GM03348 (cell line): ENCODE measurements at places on chromosomes 2 and 18.

- DNase-seq, result no peak
Measured at GRCh38 chr2:238161291-238162051, 2.7 kb downstream of the ERFE start.

DNA sequence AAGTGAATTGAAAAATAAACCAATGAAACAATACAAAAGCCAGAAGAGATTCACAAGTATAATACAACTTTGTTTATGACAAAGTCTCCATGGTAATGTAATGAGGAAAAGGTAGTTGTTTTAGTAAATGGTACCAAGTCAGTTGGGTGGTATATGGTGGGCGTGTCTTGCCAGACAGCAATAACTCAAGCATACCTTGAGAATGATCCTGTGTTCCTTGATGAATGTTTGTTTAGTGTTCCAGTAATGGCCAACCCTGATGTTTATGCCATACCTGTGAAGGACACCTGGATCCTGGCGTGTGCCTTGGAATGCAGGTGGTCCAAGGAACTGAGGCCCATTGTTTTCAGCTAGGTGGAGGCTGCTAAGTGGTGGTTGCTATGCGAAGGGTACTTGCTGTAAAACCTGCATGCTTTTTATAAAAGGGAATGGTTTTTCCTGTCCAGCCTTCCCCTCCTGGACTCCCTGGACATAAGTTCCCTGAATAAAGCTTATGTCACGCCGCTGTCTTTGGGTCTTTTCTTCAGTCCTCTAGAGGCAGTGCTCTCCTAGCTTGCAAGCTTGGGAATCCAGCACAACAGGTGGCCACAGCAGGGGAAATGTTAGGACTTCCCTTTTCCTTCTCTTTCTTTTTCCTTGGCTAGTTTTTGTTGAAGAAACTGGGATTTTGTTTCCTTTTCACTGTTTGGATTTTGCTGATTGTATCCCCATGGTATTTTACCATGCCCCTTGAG, 54.7 kb downstream of the MTA3 start:
- DNase-seq, result no peak

DNA sequence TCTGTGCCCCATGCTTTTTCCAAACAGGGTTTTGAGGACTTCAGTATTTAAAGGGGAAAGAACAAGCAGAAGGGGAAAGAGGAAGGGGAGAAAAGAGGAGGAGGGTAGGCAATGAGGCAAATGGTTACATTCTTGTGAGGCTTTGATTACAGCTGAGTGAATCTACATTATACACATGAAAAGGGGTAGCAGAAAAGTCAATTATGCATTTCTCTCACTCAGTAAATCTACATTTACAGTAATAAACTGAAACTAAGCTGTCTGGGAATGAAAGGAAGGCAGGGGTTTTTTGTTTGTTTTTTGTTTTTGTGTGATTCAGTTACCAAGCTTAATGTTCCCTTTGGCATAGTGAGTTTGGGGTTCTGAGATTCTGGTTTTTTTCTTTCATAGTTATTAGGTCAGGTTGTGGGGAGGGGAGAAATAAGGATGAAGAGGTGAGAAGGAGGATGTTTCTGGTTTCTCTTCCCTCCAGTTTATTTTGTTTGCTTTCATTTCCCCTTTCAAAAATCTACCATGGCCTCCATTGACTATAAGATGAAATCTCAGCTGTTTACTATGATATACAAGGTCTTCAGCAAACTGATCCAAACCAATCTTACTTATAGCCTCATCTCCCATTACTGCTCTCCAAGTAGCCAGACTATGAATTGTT, 18.7 kb downstream of the C18orf63 start:
- DNase-seq, result no peak

- DNase-seq, result no peak
Measured at GRCh38 chr2:78546843-78547242, 478.7 kb upstream of the REG3G start.

- DNase-seq, result no peak
Measured at GRCh38 chr2:100673691-100674485, 111.1 kb downstream of the PDCL3 start.

- DNase-seq, result no peak
Measured at GRCh38 chr2:46095830-46096229, 201.4 kb upstream of the EPAS1 start.

GRCh38 chr18:9494778-9495331, 19.5 kb downstream of the RALBP1 start:
- no peak for DNase-seq

DNA sequence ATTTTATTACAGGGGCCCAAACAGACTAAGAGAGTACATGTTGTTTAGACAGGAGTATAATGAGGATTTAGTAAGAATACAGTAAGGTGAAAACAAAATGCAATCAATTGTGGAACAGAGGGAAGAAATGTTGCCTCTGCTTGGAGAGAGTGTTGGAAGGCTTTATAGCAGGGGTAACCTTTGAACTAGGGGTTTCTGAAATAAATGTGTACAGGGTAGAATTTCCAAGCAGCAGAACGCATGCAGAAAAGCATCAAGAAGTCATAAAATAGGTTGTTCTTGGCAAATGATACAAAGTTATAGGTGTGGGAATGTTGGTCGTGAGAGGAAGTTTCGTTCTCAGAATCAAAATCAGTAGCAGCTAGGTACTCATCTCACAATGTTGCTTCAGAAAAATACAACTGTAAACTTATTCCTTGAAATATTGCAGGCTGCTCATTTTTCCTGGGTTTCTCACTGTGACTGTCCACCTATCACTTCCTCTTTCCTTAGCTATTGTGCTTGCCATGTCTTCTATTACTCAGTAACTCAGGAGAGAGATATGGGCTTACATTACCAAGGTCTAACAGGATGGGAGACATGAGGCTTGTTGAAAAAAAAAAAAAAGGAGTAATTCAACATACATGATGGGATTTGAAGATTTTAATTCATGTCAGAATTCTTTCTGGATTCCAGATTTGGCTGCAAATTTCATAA, 17.1 kb upstream of the HNMT start:
- DNase-seq, result no peak

GRCh38 chr2:152050341-152050740, 48.5 kb downstream of the CACNB4 start:
- no peak for DNase-seq

GRCh38 chr2:160394153-160394552, 99.5 kb downstream of the RBMS1 start:
- no peak for DNase-seq

- DNase-seq, result no peak
Measured at GRCh38 chr2:77104554-77104953, 417.6 kb downstream of the LRRTM4 start.

GRCh38 chr2:127864877-127865276, 6.9 kb upstream of the POLR2D start:
- no peak for DNase-seq

GRCh38 chr2:85747441-85747840, 6.3 kb upstream of the ATOH8 start:
- no peak for DNase-seq

- DNase-seq, result peak; percentile 71
Measured at GRCh38 chr2:39632876-39633275, 32.8 kb upstream of the TMEM178A start.

- no peak for DNase-seq
Measured at GRCh38 chr2:238971318-238972145, 123.6 kb downstream of the TWIST2 start.

- DNase-seq, result no peak
Measured at GRCh38 chr2:85899284-85899683, 10.5 kb upstream of the ST3GAL5 start.

DNA sequence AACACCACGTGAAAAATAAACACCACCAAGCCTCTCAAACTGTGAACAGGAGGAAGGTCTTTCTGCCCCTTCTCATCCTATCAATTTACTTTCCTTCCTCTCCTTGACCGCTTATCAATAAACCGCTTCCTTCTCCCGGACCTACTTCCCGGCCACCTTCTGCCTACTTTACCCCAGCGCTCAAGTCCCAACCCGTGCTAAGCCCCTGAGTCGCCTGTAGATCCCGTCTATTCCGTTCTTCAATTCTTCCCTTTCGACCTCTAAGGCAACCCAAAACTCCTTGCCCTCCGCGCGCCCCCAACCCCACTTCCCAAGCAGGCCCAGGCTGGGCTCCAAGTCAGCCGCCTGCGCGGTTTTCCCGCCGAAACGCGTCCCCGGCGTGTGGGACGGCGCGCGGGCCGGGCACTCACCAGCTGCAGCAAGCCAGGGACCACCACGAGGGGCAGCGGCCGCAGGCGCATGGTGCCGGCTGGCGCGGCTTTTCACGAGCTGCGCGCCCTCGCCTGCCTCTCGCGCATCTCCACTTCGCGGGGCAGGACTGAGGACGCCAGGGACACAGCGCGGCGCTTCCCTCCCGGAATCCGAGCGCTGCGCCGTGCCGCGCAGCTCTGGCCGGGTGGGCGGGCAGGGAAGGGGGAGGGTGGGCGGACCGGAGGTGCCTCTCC, at the start of gene NXPH2:
NXPH2 (minus strand) TSS at position 610 of the 665 bp plus-strand sequence; CDS start at position 461, 149 bp downstream.
- DNase-seq, result peak; percentile 14

- DNase-seq, result no peak
Measured at GRCh38 chr2:8602809-8603208, 79.0 kb upstream of the ID2 start.

DNA sequence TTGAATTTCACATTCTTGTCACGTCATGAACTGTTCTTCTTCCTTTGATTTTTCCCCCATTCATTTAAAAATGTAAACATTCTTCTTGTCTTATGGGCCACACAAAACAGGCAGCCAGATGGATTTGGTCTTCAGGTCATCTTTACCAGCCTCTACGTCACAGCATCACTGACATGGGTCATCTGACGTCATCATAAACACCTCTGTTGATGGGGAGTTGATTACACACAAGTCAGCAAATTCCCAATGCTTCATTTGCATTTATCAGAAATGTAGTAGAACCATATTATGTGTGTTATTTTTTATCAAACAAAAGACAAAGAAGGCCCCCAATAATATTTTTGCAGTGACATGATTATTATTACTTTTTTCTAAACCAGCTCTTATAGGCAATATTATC, 777.9 kb downstream of the DCC start:
- no peak for DNase-seq

- DNase-seq, result no peak
Measured at GRCh38 chr2:29017716-29018435, 36.8 kb downstream of the TOGARAM2 start.

- DNase-seq, result no peak
Measured at GRCh38 chr18:75477900-75478299, 50.4 kb upstream of the SMIM21 start.

GRCh38 chr2:118209727-118210126, 121.5 kb downstream of the INSIG2 start:
- no peak for DNase-seq

DNA sequence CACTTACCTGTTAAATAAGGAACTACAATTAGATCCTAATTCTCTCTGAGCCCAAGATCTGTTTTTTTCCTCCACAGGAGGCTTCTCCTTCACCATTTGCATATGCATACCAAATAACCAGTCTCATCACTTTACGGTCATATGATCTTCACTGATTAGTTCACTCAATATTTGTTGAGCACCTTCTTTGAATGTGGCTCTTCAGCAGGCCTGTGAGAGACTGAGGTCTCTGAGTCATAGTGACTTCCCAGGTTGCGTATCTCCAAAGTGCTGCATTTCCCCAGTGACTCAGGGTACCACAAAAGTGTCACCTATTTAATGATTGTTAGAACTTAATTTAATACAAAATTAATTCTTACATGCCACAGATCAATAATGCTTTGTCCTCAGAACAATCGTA, 108.8 kb upstream of the TRIB2 start:
- DNase-seq, result no peak

GRCh38 chr2:191148281-191148680, 2.5 kb downstream of the STAT4 start:
- no peak for DNase-seq
